Upper lobe of left lung (tissue), 6 donors: ENCODE measurements at places on chromosomes 7 and 10. TPM values are rescaled to one million over a fixed set of nuclear protein-coding genes. Genes with fewer than 3 reads are reported as not detected.

DNA sequence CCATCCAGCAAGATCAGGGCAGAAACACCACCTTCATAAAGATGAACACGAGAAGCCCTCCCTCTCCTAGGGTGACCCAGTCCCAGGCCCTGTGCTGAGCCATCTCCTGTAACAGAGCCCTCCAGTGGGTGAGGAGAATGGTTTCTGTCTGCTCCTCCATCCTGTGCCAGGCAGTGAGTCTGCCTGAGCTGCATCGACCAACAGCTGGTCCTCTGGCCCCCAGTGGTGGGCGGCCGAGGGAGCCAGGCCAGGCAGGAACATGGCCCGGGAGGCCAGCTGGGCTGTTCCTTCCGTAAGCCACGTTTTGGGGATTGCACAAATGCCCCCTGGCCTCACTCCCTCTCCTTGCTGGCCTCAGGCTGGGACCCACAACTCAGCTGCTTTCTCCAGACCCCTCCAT is 73.5 kb downstream of the GRB10 start:
- peak overlapping the region; percentile 65 for H3K27ac ChIP-seq
- no peak for DNase-seq
- H3K4me3 ChIP-seq, result no peak overlapping the region
- H3K4me1 ChIP-seq, result peaks cover 19% of the 10 kb centered on the region
- H3K36me3 ChIP-seq, result no peaks in the 10 kb centered on the region

GRCh38 chr10:27893358-27893954 is 105.4 kb downstream of the ODAD2 start:
- DNase-seq, result no peak
- no peaks in the 10 kb centered on the region for H3K27me3 ChIP-seq
- no peak overlapping the region for H3K4me3 ChIP-seq
- H3K27ac ChIP-seq, result no peak overlapping the region
- no peaks in the 10 kb centered on the region for H3K4me1 ChIP-seq

DNA sequence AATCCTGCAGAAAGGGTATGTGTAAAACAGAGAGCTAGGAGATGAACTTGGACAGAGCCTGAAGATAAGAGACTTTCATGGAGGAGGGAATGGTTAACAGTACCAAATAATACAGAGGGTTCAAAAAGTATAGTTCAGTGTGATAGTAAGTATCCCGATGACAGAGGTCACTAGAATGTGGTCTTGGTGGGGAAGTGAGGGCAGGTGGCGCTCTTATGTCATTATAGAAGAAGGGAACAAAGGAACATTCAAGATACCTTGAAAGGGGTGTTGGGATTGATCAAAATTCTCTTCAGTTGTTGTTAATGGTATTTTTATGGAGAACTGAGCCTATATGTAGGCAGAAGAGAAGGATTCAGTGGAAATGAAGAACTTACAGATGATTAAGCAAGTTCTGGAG is 312.5 kb downstream of the SUGCT start:
- H3K4me1 ChIP-seq, result no peaks in the 10 kb centered on the region
- no peak overlapping the region for H3K4me3 ChIP-seq
- DNase-seq, result no peak
- H3K27me3 ChIP-seq, result no peaks in the 10 kb centered on the region

DNA sequence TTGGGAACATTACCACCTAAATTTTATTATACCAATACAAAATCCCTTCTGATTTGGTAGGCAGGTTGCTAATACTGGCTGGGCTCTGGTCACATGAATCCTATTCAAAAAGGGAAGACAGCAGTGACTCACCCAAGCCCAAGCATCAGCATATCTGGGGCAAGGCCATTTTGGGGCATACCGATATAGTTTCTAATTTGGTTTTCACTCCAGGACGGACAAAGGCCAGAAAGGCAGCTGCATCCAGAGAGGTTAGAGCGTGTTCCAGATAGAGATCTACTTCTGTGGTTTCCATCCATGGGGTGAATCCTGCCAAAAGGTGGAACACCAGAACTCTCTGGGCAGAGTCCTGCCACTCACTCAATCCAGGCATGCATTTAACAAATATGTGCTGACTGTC is 335.8 kb downstream of the ELMO1 start:
- H3K36me3 ChIP-seq, result no peaks in the 10 kb centered on the region
- H3K4me3 ChIP-seq, result no peak overlapping the region
- DNase-seq, result peak; percentile 40
- no peak overlapping the region for H3K27ac ChIP-seq

DNA sequence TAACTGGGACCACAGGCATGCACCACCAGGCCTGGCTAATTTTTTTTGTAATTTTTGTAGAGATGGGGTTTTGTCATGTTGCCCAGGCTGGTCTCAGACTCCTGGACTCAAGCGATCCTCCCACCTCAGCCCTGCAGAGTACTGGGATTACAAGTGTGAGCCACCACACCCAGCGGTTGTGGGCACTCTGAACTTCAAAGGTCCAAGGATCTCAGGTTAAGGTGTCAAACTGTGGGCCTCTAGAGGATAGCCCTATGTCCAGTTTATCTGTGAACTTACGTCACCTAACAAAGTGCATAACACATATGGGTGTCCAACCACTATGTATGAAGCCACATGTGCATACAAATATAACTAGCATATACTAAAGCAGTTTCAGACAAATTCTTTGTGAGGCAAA is 3.2 kb upstream of the IL2RA start:
- DNase-seq, result no peak
- H3K27me3 ChIP-seq, result no peaks in the 10 kb centered on the region
- H3K4me3 ChIP-seq, result no peak overlapping the region
- no peaks in the 10 kb centered on the region for H3K36me3 ChIP-seq
- H3K27ac ChIP-seq, result peak overlapping the region; percentile 83
- H3K4me1 ChIP-seq, result peaks cover 19% of the 10 kb centered on the region

- no peak overlapping the region for H3K4me3 ChIP-seq
- H3K4me1 ChIP-seq, result peaks cover 4% of the 10 kb centered on the region
- DNase-seq, result no peak
- no peaks in the 10 kb centered on the region for H3K27me3 ChIP-seq
Observed at GRCh38 chr10:73859428-73859783, 14.9 kb downstream of the CAMK2G start.

DNA sequence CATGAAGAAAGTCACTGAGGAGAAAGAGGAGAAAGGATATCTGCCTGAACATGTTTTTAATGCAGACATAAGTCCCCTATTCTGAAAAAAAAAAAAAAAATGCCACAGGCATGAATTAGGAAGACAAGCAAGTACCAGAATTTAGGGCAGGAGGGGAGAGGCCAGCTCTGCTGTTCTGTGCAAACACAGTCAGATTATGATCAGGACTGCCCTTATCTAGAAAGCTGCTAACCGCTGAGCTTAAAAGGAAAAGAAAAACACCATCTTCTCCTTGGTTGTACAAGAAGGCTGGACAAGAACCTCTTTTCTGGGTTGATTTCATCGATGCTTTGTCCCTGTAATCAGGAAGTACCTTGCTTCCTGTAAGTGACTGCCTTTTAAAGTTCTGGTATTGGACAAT is 15.3 kb upstream of the PWWP2B start:
- no peaks in the 10 kb centered on the region for H3K27me3 ChIP-seq
- H3K4me3 ChIP-seq, result no peak overlapping the region
- no peak for DNase-seq
- no peak overlapping the region for H3K27ac ChIP-seq
- no peaks in the 10 kb centered on the region for H3K36me3 ChIP-seq

- no peaks in the 10 kb centered on the region for H3K27me3 ChIP-seq
- H3K27ac ChIP-seq, result no peak overlapping the region
- no peak overlapping the region for H3K4me3 ChIP-seq
- DNase-seq, result peak; percentile 18
Observed at GRCh38 chr10:71179382-71179781, 33.0 kb upstream of the UNC5B start.

DNA sequence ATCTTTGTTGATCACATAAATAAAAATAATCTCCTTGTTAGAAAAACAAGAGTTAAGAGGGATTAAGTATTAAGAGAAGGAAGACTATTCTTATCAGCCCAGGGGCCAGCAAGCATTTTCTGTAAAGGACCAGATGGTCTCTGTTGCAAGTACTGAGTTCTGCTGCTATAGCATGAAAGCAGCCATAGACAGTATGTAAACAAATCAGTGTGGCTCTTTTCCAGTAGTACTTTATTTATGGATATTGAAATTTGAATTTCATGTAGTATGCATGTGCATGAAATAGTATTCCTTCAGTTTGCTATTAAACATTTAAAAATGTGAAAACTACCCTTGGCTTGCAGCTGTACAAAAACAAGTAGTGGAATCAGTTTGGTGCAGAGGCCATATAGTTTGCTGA is 81.7 kb downstream of the STK31 start:
- H3K27me3 ChIP-seq, result no peaks in the 10 kb centered on the region
- H3K4me3 ChIP-seq, result no peak overlapping the region
- H3K4me1 ChIP-seq, result no peaks in the 10 kb centered on the region
- H3K27ac ChIP-seq, result no peak overlapping the region
- H3K36me3 ChIP-seq, result no peaks in the 10 kb centered on the region

The NACAD gene
- 2.3 TPM for total RNA-seq

- H3K27ac ChIP-seq, result no peak overlapping the region
- H3K4me1 ChIP-seq, result no peaks in the 10 kb centered on the region
- H3K4me3 ChIP-seq, result no peak overlapping the region
- no peaks in the 10 kb centered on the region for H3K27me3 ChIP-seq
- no peak for DNase-seq
Observed at GRCh38 chr7:17832820-17833355, 107.4 kb downstream of the SNX13 start.

DNA sequence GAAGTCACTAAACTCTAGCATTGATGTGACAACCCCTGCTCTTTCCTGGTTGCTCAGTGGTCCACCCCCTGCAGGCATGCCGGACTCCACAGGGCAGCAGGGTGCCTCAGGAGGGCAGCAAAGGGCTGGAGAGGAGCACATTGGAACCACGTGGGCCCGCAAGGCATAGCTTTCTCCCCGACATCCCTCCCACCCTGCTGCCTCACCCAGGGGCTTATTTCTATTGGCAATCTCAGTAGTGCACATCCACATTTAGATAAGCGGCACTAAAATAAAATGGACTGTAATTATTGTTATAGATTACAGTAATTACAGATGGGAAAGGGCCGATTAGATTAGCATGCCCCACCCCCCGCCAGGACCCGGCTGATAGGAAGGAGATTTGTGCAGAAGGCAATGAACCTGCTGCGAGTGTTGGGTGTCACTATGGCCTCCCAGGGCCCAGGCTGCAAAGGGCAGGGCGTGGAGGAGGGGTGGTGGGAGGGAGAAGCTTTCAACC is 580.1 kb downstream of the GRID1 start:
- no peaks in the 10 kb centered on the region for H3K27me3 ChIP-seq
- no peak overlapping the region for H3K27ac ChIP-seq
- peak; percentile 20 for DNase-seq
- no peak overlapping the region for H3K4me3 ChIP-seq
- no peaks in the 10 kb centered on the region for H3K36me3 ChIP-seq

GRCh38 chr7:53131697-53132096 is 96.3 kb downstream of the POM121L12 start:
- H3K4me3 ChIP-seq, result no peak overlapping the region
- DNase-seq, result no peak
- no peaks in the 10 kb centered on the region for H3K27me3 ChIP-seq

The CAMK2B gene
- total RNA-seq, result 0.27 TPM

DNA sequence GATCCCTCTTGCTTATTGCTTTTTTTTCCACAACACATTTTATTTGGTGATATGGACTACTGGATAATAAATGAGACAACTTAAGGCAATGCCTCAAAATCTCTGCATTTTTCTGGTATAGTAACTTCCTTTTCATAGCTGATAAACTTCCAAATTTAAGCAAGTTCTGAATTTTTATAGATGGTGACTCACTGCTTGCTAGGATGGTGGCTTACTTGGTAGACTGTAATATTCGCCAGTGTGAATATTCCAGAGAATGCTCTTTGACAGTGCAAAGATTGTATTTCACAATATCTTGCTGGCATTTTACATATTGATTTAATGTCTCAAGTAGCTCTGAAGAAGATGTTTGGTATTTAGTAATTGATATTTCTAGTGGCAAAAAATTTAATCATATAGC is 472.4 kb downstream of the TFEC start:
- H3K27me3 ChIP-seq, result no peaks in the 10 kb centered on the region
- no peak for DNase-seq
- no peak overlapping the region for H3K4me3 ChIP-seq
- no peaks in the 10 kb centered on the region for H3K4me1 ChIP-seq
- H3K27ac ChIP-seq, result no peak overlapping the region

The GPR158 gene
- not detected for total RNA-seq

DNA sequence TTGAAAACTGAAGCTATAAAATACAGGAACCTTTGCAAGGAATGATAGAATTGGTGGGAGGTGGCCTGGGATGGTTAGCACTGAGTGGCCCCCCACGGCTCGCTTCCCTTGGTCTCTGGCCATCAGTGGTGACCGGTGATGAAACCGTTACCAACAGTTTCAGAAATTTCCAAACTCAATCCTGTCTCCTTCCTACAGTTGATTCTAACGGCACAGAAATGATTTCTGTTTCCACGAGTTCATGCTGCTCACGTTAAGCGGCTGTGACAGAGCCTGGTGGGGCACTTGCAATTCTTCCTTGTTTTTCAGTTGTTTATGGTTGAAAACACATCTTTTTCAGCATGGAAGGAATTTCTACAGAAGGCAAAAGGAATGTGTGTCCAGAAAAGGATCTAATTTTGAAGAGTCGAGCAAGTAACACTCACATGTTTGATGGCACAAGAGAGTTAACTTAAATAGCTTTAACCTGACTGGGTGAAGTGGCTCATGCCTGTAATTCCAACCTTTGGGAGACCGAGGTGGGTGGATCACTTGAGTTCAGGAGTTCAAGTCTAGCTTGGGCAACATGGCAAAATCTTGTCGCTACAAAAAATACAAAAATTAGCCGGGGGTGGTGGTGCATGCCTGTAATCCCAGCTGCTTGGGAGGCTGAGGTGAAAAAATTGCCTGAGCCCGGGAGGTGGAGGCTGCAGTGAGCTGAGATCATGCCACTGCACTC is 100.1 kb downstream of the DNAJB6 start:
- no peaks in the 10 kb centered on the region for H3K36me3 ChIP-seq
- no peak overlapping the region for H3K4me3 ChIP-seq
- peaks cover 9% of the 10 kb centered on the region for H3K4me1 ChIP-seq
- no peaks in the 10 kb centered on the region for H3K27me3 ChIP-seq

The TDRD1 gene
- total RNA-seq, result 0.17 TPM

The GRID1 gene
- total RNA-seq, result 2.3 TPM

The PGAM2 gene
- 0.71 TPM for total RNA-seq

The ZNF425 gene
- total RNA-seq, result 1.7 TPM

DNA sequence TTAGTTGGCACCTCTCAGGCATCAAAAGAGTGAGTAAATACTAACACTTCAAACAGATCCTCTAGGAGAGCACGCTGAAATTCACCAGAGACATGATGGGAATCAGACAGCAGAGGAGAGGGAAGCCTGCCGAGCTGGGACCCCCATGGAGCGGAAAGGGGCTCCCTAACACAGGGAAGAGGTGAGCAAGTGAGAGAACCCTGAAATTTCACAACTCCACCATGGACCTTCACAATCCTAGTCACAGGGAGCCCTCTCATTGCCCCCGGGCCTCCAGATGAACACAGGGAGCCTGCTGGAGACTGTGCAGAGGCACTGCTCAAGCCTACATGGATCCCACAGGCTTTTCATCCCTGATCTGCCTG is 59.2 kb upstream of the ANTXRL start:
- H3K36me3 ChIP-seq, result no peaks in the 10 kb centered on the region
- H3K4me3 ChIP-seq, result no peak overlapping the region
- H3K27ac ChIP-seq, result no peak overlapping the region
- peak; percentile 10 for DNase-seq

The GLI3 gene
- total RNA-seq, result 5.2 TPM
